NCI-H69 (cell line): ENCODE measurements at places on chromosomes 3 and 15.
A peak's percentile ranks its signal among the peaks of the same experiment; 100 is the strongest.

- DNase-seq: peak; percentile 40
Measured at GRCh38 chr15:29538044-29538443, 268.4 kb upstream of the NSMCE3 start.

DNA sequence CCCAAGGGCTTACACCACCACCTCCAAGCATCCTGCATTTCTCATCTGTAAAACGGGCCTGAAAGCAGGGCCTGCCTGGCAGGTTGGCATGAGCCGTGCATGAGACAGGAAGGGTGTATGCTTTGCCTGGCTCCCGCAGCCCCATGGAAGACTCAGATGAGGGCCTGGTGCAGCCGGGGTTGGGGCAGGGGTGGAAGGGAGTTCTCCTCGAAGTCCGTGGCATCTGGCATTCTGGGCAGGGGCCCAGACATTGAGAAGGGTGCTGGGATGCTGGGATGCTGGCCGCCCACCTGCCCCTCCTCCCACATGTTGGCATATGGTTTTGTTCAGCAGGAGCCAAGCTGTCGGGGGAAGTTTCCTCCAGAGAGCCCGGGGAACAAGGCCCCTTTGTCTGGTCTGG, 13.0 kb upstream of the FBLN2 start:
- DNase-seq: no peak

DNA sequence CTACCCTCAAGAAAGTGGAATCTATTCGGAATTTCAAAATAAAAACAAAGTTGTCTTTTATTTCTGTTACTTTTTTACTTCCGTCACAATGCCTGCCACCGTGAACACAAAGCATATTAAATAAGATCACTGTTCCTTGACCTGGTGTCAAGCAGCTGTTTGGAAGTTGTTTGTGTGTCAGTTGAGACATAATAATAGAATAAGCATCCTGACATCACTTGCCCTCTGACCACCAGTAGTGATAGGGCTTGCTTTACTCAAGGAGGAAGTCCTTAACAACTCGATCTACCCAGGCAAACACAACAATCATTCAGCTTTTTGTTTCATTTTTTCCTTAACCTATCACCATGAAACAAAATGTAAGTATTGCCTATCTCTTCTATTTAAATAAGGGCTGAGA, 454.4 kb upstream of the RASGRP1 start:
- no peak for DNase-seq

- DNase-seq: peak; percentile 77
Measured at GRCh38 chr15:77634266-77634962, 1.7 kb upstream of the LINGO1 start.

DNA sequence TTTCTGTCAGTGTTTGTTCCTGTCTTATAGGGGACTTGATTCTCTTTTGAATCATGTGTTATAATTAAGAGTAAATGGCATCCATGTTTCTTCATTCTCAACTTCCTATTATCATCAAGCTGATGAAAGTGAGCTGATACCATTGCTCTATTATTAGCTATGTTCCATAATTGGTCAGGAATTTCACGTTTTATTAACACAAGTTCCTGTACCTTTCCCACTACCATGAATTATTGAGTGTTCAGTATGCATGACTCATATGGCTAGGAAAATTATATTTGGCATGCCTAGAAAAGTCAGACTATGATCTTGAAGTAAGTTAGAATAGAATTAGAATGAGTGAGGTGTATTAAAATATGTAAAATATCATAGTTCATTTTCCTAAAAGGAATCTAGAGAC, 278.9 kb upstream of the LRRC3B start:
- no peak for DNase-seq
